ENCODE measurements at places on chromosomes 2 and 18. TPM values are rescaled to one million over a fixed set of nuclear protein-coding genes. Genes with fewer than 3 reads are reported as not detected.

OXER1 gene
- polyA plus RNA-seq = 0.63 TPM

FEZ2 gene
- 2.3 TPM for polyA plus RNA-seq

FNDC4 gene
- polyA plus RNA-seq = not detected

ACMSD gene
- polyA plus RNA-seq = not detected

SEMA4F gene
- 6.4 TPM for polyA plus RNA-seq

BCL11A gene
- 189 TPM for polyA plus RNA-seq

B4GALT6 gene
- not detected for polyA plus RNA-seq

RFTN2 gene
- polyA plus RNA-seq = not detected

GRP gene
- polyA plus RNA-seq = not detected

SESTD1 gene
- 23.6 TPM for polyA plus RNA-seq

TMEM247 gene
- polyA plus RNA-seq = not detected

All from IgD-negative memory B cell (primary cell).